Activated CD4-positive, alpha-beta memory T cell treated with anti-CD3 and anti-CD28 coated beads, Interleukin-2, amount 10 ng/mL, durations not matched to agents 7 days and 5 days (primary cell): ENCODE measurements at places on chromosomes 12 and 14.

- DNase-seq = no peak
Measured at GRCh38 chr12:108594960-108595710, 2.7 kb downstream of the TMEM119 start.

DNA sequence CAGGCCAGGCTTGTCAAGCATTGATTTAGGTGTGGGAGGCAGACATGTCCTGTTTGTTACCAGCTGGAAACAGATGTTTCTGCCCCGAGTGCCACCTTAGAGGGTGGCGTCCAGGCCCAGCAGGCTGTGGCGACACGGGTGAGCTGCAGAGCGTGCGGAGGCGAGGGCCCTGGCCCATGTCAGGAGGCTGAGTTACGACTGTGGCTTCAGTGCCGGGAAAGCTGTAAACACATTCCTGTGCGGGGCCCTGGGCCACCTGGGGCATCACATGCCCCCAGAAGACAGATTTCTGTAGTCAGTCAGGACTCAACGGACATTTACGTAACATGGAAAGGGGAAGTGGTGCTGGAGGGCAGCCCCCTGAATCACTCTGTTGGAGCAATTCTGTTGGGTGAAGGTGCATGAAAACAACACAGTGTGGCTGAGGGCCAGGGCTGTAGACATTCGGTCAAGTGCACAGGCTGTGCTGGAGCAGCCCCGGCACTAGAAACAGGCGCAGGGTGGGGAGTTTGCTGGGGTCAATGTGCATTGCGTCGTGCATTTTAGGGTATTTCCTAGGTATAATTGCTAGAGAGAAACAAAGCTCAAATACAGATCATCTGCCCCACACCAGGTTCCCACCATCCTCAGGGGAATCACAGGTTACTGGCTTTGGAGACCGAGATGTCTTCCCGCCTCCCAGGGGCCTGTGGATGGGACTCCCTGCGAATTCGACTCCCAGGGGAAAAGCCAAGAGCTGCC lies 291.8 kb downstream of the TMEM121 start:
- DNase-seq = no peak

DNA sequence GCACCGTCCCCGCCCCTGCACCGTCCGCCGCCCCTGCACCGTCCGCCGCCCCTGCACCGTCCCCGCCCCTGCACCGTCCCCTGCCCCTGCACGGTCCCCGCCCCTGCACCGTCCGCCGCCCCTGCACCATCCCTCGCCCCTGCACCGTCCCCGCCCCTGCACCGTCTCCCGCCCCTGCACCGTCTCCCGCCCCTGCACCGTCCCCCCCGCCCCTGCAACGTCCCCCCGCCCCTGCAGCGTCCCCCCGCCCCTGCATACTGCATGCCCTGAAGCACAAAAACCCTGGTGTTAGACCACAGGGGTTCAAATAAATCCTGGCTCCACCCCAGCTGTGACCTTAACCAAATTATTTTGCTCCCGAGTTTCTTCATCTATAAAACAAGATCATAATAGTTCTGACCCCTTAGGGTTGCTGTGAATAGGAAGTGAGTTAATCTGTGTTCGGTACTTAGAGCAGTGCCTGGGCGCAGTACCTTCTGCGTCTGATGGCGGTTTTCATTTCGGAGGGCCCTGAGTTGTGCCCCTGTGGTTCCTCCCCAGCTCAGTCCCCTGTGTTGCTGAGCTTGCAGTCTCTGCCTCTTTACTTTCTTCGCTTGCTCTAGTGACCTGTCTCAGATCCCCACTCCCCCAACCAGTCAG lies 38.1 kb downstream of the ESRRB start:
- DNase-seq = no peak

DNA sequence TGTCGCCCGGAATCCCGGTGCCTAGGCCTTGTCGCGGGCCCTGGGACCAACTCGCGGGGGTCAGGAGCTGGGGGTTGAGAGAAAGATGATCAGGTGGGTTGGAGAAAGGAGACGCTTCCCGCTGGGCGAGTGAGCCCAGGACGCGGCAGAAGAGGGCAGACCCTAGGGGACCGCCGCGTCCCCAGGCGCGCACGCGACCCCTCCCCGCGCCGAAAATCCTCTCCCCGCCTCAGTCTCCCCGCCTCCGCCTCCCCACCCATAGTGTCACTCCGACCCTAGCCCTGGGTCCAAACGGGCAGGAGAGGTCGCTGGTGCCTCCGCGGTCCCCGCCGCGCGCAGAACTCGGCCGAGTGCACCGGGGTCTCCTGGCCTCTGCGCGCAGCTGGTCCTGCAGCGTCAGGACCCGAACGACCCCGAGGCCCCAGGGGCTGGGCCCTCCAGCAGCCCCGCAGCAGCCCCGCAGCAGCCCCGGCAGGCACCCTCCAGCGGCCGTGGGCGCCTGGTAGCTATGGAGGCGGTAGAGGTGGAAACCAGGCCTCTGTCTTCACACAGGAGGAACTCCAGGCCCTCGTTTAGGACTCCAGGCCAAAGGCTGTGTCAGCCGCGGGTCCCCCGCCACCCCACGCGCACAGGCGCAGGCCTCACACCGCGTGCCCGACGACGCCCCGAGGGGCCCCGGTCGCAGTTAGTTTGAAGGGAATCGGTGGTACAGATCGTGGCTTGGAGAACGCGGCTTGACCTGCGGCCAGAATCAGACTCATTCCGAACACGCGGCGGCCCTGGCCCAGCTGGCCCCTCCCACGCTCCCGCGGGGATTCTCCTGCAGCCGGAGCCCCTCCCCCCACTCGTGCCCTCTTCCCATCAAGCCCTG lies 60.1 kb upstream of the EIF5 start:
- no peak for DNase-seq

- DNase-seq = no peak
Measured at GRCh38 chr12:6052940-6053329, 71.5 kb downstream of the VWF start.

GRCh38 chr12:27534765-27535161 lies 10.8 kb downstream of the PPFIBP1 start:
- no peak for DNase-seq

GRCh38 chr14:88272390-88273269 lies 50.4 kb downstream of the KCNK10 start:
- DNase-seq = no peak

DNA sequence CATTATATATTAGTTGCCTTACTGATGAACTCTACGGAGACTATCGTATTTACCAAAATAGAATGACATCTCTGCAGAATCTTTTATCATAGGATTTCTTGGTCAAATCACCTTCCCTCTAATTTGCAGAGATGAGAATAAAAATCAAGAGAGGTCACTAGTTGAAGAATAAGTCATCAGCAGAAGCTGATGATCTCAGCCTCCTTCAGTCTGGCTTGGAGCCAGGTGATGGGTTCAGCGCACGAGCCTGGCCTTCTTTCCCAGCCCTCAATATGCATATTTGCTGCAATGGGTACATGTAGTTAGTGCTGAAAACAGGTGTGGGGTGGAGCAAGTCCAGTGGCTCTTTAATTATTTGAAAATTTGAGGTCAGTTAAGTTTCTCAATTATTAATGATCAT lies 19.2 kb upstream of the EMP1 start:
- DNase-seq = no peak

DNA sequence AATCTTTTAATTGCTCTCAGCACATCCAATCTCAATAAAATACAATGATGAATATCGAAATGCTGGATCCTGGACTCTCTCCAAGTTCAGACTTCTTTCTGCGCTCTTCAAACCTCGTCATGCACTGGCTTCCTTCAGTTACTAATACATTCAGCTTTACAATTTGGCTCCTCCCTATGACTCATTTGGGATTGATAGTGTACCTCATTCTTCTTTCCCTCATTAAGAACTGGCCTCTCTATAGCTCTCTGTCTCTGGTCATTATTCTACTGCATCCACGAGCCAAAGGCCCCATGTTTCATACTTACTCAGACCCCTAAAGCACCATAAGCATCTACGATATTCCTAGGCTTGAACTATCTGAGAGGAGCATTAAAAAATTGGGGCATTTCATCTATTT lies 4.9 kb downstream of the TSPAN8 start:
- no peak for DNase-seq

GRCh38 chr14:75515629-75515996 lies 6.7 kb upstream of the BATF start:
- DNase-seq = no peak

DNA sequence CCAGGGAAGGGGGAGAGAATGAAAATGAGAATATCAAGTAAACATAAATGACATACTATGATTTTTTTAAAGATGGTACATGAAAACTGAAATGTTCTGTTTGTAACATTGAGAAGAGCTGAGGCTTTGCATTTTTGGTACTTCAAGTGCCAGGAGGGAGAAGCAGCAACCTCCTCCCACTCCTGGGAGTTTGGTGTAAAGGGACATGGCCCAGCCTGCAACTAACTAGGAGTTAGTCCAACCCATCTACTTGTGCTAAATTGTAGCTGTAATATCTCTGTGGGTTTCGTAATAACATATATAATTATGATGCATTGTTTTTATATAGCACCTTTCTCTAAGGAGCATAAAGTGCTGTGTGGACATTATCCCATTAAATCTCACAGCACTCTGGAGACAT lies 517.5 kb downstream of the NELL2 start:
- no peak for DNase-seq

DNA sequence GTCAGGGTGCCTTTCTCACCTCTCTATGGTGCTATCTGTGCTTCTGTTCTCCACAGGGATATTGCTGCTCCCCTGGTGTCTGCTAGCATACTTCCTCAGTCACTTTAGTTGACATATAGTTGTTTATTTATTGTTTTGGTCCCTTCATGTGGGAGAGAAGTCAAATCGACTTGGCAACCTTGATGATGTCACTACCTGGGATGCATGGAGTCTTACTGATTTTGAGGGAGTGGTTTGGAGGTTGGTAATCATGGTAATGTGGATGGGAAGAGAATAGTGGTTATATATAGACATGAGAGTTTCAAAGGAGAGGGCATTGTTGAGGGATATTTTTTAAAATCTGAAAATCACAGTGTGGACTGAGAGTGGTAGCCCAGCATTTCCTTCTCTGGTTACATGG lies 73.6 kb upstream of the FBXO33 start:
- no peak for DNase-seq

DNA sequence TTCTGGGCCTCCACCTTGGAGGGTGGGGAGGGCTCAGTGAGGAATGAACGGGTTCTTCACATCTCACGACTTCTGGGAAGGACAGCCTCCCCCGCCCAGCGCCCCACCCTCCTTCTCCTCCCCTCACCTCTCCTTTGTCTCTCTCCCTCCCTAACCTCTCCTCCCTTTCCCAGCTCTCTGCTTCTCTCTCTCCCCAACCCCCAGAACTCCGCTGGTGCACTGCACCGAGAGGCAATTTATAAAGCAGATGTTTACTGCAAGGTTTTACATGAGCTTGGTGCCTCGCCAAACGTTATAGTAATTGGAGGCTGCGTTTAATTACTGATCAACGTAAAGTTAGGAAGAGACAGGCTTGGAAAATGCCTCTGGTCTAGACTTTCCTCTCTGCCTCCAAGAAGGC lies 42.9 kb upstream of the FAM222A start:
- no peak for DNase-seq

DNA sequence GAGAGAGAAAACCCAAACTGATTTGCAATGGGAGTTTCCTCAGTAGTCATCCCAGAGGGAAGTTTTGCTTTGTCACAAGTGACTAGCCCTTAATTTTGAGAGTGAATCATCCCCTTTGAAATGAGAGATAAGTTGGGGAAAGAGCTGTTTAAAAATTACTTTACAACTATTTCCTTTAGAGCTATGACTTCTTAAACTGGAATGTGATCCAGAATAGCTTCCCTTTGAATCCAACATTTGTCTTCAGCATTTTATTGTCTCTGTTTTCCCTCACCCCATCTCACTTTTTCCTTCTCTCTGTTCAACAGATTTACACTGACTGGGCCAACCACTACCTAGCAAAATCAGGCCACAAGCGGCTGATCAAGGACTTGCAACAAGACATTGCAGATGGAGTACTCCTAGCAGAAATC lies 109.3 kb downstream of the NAV3 start:
- no peak for DNase-seq

DNA sequence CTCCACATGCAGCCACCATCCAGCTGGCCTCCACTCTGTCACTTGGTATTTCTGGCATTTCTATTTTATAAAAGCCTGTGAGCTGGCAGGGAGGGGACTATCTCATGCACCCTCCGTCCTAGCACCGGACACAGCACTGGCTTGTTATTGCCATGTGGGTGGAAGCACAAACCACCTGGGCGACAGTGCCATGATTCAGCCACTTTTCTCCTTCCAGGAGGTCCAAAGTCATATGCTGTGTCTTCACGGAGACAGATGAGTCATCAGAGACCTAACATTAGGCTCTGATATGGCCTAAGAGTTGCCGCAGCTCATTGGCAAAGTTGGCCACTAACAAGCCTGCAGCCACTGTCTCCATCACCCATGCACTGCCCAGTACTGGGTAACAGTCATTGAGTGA lies 1123.0 kb downstream of the VRK1 start:
- no peak for DNase-seq

- DNase-seq = no peak
Measured at GRCh38 chr12:10027721-10028120, 2.8 kb upstream of the CLEC9A start.

DNA sequence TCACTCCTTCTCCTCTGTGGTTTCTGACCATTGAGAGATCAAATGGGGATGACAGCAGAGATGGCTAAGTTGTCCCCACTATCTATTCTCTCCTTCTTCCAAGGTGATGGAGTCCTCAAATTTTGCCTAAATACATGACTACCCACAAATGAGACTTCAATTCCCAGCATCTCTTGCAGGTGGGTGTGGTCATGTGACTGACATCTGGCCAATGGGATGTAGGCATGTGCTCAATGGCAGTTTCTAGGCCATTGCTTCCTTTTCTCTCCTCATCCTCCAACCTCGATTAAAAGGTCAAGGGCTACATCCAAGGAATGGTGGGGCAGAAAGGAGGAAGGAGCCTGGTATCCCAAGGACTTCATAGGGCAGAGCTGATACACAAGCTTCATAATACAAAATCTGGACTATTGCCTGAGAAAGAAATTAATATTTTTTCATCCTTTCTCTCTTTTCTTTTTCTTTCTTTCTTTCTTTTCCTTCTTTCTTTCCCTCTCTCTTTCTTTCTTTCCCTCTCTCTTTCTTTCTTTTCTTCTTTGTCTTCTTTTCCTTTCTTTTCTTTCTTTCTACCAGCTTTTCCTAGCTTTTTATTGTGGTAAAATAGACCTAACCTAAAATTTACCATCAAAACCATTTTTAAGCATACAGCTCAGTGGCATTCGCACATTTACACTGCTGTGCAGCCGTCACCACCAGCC lies 100.9 kb upstream of the PRB2 start:
- no peak for DNase-seq

DNA sequence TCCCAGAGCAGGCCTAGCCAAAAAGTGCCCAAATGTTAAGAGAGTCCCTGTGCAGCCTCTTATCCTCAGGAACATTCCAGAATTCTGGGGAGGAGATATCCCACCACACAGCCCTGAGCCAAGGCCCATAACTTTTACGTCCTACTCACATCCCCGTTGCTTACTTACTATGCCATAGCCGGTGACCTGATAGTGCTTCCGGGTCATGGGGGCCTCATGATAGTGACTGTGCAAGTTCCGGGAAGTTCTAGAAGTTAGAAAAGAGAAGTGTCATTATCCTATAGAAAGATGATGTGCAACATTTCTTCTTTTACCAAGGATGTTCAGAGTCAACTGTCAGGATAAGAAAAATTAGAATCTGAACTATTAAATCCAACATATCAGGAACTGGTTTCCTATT lies 15.6 kb upstream of the NGB start:
- DNase-seq = no peak
